ENCODE measurements at places on chromosomes 6 and 20. TPM values are rescaled to one million over a fixed set of nuclear protein-coding genes. Genes with fewer than 3 reads are reported as not detected.

DNA sequence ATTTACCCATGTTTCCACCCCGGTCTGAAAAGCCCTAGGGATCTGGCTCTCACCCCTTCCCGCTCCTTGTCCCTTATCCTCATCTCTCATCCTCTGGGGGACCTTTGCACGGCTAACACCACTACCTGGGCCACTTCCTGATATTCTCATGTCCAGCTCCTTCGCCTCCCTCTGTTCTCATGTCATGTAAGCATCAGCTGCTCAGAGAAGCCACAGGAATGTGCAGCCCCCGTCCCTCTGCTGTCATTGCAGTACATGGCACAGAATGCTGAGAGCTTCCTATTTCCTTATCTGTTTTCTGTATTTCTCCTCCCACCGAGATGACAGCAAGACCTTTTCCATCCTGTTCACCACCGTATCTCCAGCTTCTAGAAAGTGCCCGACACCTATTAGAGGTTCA lies 102.4 kb downstream of the MTHFD1L start:
- no peaks in the 10 kb centered on the region for H3K4me1 ChIP-seq
- DNase-seq: no peak
- peaks cover 45% of the 10 kb centered on the region for H3K36me3 ChIP-seq
- H3K4me3 ChIP-seq: no peak overlapping the region
- no peak overlapping the region for H3K27ac ChIP-seq

DNA sequence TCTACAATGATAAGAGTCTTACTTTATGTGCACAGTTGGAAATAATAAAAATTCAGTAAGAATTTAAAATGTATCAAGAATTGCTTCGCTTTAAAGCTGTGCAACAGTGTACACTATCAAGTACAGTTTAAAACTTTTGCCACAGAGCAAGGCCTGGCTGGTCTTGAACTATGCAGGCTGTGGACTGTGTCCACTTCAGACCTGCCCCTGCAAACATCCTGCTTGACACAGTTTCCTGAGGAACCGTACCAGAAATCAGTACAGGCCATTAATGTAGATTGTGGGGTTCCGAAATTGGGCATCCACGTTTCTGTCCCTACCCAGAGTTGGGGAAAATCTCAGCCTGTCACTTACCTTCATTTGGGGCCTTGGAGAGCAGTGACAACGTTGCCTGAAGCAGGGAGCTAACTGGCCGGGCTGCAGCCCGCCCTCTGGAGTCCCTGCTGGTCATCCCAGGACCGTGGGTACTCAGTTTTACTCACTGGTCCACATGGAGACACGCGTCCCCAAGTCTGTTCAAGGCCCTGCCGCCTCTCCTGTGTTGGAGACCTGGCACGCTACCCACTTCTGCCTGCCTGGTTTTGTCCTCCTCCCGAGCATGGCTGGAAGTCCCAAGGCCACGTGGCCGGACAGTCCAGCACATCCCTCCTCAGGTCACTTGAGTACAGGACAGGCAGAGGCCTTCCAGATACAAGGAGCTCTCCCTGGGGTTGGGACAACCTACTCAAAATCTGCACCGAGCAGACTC lies 8.4 kb downstream of the NINL start:
- no peak overlapping the region for H3K4me3 ChIP-seq
- no peaks in the 10 kb centered on the region for H3K27me3 ChIP-seq
- no peak overlapping the region for H3K27ac ChIP-seq
- H3K4me1 ChIP-seq: 0 out of 2 replicates have a peak, but pooled peaks cover 8% of the 10 kb centered on the region

GRCh38 chr6:139882977-139883728 lies 508.7 kb upstream of the CITED2 start:
- no peak overlapping the region for H3K4me3 ChIP-seq
- no peaks in the 10 kb centered on the region for H3K27me3 ChIP-seq
- H3K27ac ChIP-seq: peak overlapping the region; percentile 73
- no peaks in the 10 kb centered on the region for H3K36me3 ChIP-seq

DNA sequence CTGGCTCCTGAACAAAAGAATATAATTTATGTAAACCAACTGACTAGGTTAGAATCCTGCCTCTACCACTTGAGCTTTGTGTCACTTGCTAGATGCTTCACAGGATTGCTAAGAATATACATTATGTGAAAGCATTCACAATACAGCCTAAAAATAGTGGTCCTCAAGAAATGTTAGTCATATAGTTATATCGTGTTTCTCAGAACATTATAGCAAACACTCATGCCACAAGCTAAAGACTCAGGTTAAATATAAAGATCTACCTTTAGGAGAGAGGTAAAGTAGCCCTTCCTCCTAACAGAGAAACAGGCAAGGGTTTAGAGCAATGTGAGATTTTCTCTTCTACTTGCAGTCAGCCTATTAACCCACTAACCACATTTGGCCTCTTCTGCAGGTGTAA lies 17.8 kb upstream of the ALDH8A1 start:
- H3K36me3 ChIP-seq: peaks cover 40% of the 10 kb centered on the region
- H3K27ac ChIP-seq: no peak overlapping the region
- no peak overlapping the region for H3K4me3 ChIP-seq
- DNase-seq: no peak
- no peaks in the 10 kb centered on the region for H3K4me1 ChIP-seq
- no peaks in the 10 kb centered on the region for H3K27me3 ChIP-seq

GRCh38 chr20:41352106-41352505 lies 11.5 kb downstream of the LPIN3 start:
- DNase-seq: no peak
- H3K4me1 ChIP-seq: no peaks in the 10 kb centered on the region
- no peaks in the 10 kb centered on the region for H3K27me3 ChIP-seq

GRCh38 chr6:111810294-111811131 lies 62.7 kb downstream of the FYN start:
- no peak overlapping the region for H3K27ac ChIP-seq
- no peak for DNase-seq
- H3K27me3 ChIP-seq: no peaks in the 10 kb centered on the region
- no peaks in the 10 kb centered on the region for H3K36me3 ChIP-seq

DNA sequence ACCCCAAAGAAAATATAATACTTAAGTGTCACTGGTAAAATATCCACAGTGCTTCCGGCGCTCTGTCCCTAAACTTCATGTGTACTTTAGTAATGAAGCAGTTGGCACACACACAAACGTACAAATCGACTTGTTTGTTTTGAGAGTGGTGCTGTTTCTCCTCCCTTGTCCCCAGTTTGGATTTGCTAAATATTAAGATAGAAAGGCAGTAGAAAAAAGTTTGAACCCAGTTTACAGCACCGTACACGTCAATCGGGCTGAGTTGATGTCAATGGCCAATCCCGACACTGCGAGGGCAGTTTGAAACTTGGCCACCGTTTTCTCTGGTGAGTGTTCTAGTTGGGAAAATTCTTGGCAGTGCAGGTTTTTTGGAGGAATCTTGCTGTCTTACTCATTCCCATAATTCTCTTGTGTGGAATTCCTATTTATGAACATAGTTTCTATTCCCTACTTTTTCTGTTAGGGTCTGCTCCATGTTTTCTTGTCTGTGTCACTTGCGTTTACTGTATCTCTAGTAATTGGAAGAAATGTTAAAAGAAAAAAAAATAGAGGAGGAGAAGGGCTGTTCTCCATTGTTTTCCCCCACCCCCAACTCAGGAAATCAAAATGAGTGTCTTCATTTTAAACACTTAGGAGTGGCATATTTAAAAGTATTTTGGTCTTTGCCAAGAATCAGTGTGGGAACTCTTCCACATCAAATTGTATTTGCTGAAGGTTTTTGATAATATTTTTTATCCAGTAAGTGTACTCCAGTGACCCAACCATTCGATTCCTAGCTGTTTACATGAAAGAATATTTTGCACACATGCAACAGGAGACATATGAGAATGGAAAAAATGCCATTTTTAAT lies 72.3 kb downstream of the OR2B2 start:
- H3K36me3 ChIP-seq: peaks cover 5% of the 10 kb centered on the region
- DNase-seq: peak; percentile 32
- H3K27me3 ChIP-seq: no peaks in the 10 kb centered on the region
- H3K4me1 ChIP-seq: no peaks in the 10 kb centered on the region

DNA sequence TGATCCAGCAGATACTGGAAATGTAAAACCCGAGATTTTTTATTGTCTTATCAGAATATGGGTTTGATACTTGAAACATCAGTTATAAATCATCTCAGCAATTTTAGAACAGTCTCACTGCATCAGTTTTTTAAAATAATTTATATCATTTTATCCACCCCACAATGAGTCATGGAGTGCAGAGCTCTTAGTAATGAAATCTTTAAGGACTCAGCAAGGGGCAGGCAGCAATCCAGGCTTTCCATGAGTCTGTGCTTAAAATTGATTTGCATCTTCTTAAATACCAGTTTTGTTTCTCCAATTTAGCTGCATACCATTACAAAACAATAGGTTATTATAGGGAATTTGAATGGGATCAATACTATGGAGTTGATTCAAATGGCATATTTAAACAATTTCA lies 832.3 kb downstream of the C6orf118 start:
- DNase-seq: no peak
- no peak overlapping the region for H3K27ac ChIP-seq
- H3K4me1 ChIP-seq: no peaks in the 10 kb centered on the region
- H3K4me3 ChIP-seq: no peak overlapping the region
- no peaks in the 10 kb centered on the region for H3K27me3 ChIP-seq

- H3K4me1 ChIP-seq: no peaks in the 10 kb centered on the region
- H3K36me3 ChIP-seq: no peaks in the 10 kb centered on the region
- no peak overlapping the region for H3K4me3 ChIP-seq
- no peak for DNase-seq
- no peak overlapping the region for H3K27ac ChIP-seq
- no peaks in the 10 kb centered on the region for H3K27me3 ChIP-seq
These were observed 100.8 kb downstream of the FAM217A start for GRCh38 chr6:3977875-3978711.

FITM2 gene
- polyA plus RNA-seq: 2.8 TPM

RBPJL gene
- not detected for polyA plus RNA-seq

SLC17A3 gene
- polyA plus RNA-seq: not detected
